Activated CD8-positive, alpha-beta memory T cell treated with anti-CD3 and anti-CD28 coated beads for 1 hour (primary cell): ENCODE measurements at places on chromosomes 2 and 18.

DNA sequence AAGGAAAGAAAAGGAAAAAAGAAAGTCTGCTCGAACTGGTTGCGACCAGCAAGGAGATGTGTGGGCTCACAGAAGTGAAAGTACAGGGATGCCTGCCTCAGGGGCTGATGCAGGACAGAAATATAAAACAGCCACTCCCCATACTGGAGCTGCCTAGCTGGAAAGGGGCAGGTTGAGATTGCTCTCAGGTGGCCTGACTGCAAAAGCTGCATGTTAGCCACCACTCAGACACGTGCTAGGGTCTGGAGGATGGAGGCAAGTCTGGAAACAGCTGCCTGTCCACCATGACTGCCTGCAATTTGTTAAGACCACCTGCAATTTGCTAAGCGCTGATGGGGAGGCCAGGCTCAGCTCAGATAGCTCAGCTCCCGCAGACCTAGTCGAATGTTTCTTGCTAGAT, 17.9 kb downstream of the B3GNT7 start:
- DNase-seq, result no peak

GRCh38 chr2:56898986-56899385, 715.2 kb downstream of the CCDC85A start:
- DNase-seq, result no peak

DNA sequence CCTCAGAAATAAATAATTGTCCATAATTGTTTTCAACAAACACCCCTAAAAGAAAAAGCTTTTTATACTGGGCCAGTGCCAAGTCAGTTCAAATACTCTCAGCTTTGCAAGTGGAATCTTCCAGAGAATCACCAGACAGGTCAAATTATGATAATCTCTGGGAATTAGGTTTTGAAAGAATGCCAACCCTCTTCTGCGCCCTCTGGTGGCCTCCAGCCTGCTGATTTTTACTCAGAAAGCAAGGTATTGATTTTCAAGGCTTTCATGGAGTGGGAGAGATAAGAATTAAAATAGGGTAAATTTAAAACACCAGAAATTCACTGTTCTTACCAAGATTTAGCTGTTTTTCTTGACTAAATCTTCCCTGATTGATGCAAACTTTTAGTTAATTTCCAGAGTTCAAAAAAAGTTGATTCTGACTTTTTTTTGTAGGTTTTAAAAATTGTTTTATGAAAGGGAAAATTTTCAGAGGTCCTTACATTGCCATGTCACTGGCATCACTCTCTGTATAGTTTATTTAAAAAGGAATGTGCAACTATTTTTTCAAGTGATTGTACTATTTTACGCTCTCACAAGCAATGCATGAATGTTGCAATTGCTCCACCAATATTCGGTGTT, 282.9 kb upstream of the TNP1 start:
- DNase-seq, result no peak

- DNase-seq, result no peak
Observed at GRCh38 chr2:164134336-164134735, 398.5 kb upstream of the FIGN start.

DNA sequence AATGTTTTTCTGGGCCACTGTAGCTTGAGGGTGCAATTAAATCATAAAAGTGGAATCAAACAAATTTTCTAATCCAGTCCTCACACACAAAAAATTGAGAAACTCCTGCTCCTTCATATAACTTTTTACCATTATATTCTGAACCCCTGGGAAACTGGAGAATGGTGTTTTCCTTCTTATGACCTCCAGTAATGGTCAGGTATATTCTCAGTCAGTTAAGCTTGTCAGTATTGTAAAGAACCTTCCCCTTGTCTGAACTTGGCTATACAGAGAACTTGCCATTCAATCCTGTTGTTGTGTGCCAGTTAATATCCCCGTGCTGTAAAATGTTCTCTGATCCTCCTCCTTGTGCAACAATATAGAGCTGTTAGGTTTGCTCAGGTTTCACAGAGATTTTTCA, 39.5 kb downstream of the ZNF804A start:
- no peak for DNase-seq

DNA sequence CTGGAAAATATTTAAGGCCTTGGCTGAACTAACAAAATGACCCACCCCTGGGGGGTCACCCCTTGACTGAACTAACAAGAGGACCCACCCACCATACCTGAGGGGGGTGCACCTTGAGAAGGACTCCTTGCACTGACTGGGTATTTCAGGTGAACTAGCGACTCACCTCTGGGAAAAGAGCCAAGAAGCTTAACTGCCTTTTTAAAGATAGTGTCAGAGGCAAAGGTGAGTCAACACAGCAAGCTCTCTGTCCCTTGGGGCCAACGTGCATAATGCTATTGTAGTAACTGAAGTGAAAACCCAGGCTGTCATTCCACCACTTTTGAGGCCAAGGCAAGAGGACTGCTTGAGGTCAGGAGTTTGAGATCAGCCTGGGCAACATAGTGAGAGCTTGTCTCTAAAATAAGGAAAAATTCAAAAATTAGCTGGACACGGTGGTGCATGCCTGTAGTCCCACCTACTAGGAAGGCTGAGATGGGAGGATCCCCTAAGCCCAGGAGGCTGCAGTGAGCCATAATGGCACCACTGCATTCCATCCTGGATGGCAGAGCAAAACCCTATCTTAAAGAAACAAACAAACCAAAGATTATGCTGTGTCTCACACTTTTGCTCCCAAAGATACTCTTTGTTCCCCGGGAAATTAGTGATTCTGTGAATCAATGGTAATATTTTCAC, 36.4 kb upstream of the ZCCHC2 start:
- DNase-seq, result no peak

GRCh38 chr2:225177098-225177497, 134.8 kb upstream of the DOCK10 start:
- no peak for DNase-seq

DNA sequence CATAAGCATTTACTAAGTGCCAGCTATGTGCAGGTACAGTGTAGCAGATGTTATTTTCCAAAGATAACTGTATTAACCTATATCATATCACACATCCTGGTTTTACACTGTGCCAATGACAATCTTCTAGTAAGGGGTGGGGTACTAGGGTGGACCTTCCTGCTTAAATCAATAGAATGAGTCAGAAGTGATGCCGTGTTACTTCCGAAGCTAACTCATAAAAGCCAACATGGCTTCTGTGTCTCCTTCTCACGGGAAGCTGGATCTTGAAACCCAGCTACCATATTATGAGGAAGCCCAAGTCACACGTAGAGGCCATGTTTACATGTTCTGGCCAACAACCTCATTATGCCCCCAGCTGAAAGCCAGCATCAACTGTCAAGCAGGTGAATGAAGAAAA, 59.1 kb downstream of the MRPL33 start:
- no peak for DNase-seq
